ENCODE measurements at places on chromosomes 5 and 9. TPM values are rescaled to one million over a fixed set of nuclear protein-coding genes. Genes with fewer than 3 reads are reported as not detected.

- no peaks in the 10 kb centered on the region for H3K27me3 ChIP-seq
- DNase-seq: no peak
- H3K4me1 ChIP-seq: no peaks in the 10 kb centered on the region
- H3K27ac ChIP-seq: no peak overlapping the region
These were observed 7.3 kb upstream of the TSPAN17 start for GRCh38 chr5:176639981-176640380.

DNA sequence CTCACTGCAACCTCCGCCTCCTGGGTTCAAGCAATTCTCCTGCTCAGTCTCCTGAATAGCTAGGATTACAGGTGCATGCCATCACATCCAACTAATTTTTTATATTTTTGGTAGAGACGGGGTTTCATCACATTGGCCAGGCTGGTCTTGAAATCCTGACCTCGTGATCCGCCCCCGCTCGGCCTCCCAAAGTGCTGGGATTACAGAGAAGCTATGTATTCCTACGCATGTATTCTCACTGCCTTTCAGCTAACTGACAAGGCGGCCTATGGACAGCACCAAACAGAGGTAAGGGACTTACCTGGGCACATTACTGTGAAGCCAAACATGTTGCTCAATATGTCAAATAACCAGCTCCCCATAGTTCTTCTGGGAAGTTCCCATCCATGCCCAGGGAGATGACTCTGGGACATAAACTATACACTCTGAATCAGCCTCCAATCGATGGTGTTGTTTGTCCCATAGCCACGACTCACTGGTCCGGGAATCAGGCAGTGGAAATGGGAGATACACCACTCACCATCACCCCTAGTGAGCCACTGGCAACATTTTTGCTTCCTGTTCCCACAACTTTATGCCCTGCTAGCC lies 114.6 kb downstream of the SYK start:
- H3K4me3 ChIP-seq: no peak overlapping the region
- H3K36me3 ChIP-seq: no peaks in the 10 kb centered on the region
- DNase-seq: no peak

GRCh38 chr5:158816011-158816696 lies 283.6 kb downstream of the EBF1 start:
- H3K27me3 ChIP-seq: no peaks in the 10 kb centered on the region
- DNase-seq: no peak
- no peak overlapping the region for H3K27ac ChIP-seq
- H3K36me3 ChIP-seq: no peaks in the 10 kb centered on the region

CDX1 gene
- total RNA-seq: 1.4 TPM

DNA sequence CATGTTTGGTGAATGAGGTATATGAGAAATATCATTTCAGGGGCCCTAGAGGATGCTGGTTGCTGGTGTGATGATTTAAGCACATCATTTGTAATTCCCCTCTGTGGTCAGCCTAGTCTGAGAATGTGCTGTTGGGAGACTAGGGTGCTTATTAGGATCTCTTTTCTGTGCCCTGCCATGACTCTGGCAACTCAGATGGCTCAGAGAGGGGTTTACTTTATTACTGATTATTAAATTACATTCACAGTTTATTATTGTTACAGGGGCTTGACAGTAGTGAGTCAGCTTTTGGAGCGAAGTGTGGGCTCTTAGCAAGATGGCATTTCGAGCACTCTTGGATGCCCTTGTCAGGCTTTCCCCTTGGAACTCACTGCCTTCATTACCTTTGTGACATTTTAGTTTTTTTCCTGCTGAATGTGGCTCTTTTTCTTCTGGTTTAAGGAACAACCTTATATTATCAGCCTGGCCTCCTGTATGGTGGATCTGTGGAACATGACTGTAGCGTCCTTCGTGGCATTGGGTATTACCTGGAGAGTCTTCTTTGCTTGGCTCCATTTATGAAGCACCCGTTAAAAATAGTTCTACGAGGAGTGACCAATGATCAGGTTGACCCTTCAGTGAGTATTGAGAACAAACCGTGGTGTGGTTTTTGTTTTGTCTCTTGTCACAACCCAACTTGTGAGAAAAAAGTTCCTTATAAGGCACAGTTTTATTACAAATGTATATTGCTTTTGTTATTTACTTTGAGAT lies 33.8 kb downstream of the RCL1 start:
- H3K36me3 ChIP-seq: no peaks in the 10 kb centered on the region
- DNase-seq: no peak
- peak overlapping the region; percentile 27 for H3K27ac ChIP-seq
- no peaks in the 10 kb centered on the region for H3K27me3 ChIP-seq

GRCh38 chr5:68319706-68320412 lies 104.3 kb downstream of the PIK3R1 start:
- peaks cover 3% of the 10 kb centered on the region for H3K4me1 ChIP-seq
- no peaks in the 10 kb centered on the region for H3K27me3 ChIP-seq
- H3K36me3 ChIP-seq: no peaks in the 10 kb centered on the region
- H3K4me3 ChIP-seq: no peak overlapping the region
- no peak overlapping the region for H3K27ac ChIP-seq

DNA sequence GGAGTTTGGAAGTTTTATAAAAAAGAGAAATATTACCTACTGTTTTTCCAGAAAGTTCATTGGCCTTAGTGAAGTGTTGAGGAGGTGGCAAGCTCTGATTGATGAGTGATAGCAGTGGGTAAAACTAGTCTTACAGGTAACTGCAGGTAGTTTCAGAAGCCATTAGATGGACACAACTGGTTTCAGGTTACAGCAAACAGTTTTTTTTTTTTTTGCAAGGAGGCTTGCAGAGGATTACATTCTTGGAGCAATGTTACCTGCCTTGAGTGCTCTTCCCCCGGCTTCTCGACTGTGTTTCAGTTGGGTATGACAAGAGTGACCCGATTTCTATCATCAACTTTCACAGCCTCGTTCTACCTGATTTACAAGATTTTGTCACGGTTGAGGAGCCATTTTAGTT lies 333.4 kb downstream of the YTHDC2 start:
- no peak for DNase-seq
- H3K27me3 ChIP-seq: no peaks in the 10 kb centered on the region
- H3K36me3 ChIP-seq: no peaks in the 10 kb centered on the region
- no peak overlapping the region for H3K4me3 ChIP-seq
- H3K4me1 ChIP-seq: no peaks in the 10 kb centered on the region

- no peaks in the 10 kb centered on the region for H3K27me3 ChIP-seq
- H3K27ac ChIP-seq: no peak overlapping the region
- peak; percentile 59 for DNase-seq
- H3K4me3 ChIP-seq: no peak overlapping the region
- H3K36me3 ChIP-seq: no peaks in the 10 kb centered on the region
- H3K4me1 ChIP-seq: no peaks in the 10 kb centered on the region
These were observed 4.8 kb upstream of the SARDH start for GRCh38 chr9:133742849-133743444.

GRCh38 chr5:76664079-76664478 lies 40.9 kb upstream of the F2RL2 start:
- H3K27me3 ChIP-seq: no peaks in the 10 kb centered on the region
- no peak overlapping the region for H3K27ac ChIP-seq
- H3K4me1 ChIP-seq: no peaks in the 10 kb centered on the region
- H3K36me3 ChIP-seq: no peaks in the 10 kb centered on the region
- DNase-seq: no peak
- H3K4me3 ChIP-seq: no peak overlapping the region

DNA sequence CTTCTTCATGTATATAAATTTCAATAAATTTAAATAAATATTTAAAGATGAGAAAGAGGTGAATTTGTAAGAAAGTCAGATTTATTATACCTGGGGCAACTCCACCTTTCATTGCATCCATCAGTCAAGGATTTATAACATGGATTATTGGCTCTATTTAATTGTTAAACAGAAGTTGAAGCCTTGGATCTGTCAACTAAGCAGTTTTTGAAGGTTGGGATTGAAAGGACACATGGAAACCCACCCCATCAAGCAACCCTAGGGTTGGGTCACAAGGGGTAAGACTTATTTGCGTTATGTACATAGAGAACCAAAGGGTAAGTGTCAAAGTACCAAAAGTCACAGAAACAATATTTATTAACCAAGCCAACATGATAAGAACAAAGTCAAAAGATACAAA lies 342.5 kb downstream of the ELAVL2 start:
- H3K27me3 ChIP-seq: no peaks in the 10 kb centered on the region
- no peaks in the 10 kb centered on the region for H3K36me3 ChIP-seq
- no peak for DNase-seq
- no peak overlapping the region for H3K27ac ChIP-seq
- no peak overlapping the region for H3K4me3 ChIP-seq
- no peaks in the 10 kb centered on the region for H3K4me1 ChIP-seq

- DNase-seq: no peak
- peaks cover 1% of the 10 kb centered on the region for H3K4me1 ChIP-seq
- peak overlapping the region; percentile 94 for H3K27ac ChIP-seq
- H3K27me3 ChIP-seq: no peaks in the 10 kb centered on the region
These were observed 1.1 kb upstream of the SSBP2 start for GRCh38 chr5:81751836-81752643.

DNA sequence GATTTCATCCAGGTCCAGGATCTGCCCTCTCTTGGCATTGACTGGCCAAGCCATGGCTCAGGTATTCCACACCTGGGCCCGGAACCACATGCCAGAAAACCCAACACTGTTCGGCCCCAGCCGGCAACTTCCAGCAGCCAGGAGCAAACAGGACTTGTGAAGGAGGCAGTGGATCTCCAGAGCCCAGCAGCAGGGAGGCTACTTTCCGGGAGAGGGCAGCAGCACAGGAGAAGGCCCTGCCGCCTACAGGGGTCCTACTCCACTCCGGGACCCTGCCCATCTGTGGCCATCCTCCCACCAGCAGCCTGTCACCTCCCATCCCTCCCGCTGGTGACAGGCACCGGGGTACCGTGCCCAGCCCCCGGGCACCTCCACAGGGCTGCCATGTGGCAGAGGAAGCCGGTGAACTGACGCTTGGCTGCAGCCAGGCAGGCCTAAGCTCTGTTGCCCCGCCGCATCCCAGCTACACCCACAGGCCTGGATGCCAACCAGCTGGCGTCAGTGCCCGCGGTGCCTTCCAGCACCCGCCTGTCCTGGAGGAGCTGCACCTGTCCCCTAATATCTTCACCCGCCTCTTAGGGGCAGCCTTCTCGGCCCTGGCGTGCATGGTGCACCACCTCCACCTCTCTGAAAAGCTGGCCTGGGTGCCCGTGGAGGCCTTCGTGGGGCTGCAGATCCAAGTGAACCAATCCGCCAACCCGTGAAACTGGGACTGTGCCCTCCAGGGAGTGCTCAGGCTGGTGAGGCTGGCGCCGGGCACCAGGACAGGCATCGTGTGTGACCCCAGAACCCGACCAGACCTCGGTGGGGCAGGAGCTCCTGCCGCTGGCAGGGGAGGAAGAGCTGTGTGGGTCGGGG lies 18.9 kb upstream of the SLC30A5 start:
- no peaks in the 10 kb centered on the region for H3K36me3 ChIP-seq
- H3K27ac ChIP-seq: no peak overlapping the region
- no peak overlapping the region for H3K4me3 ChIP-seq
- no peak for DNase-seq
- no peaks in the 10 kb centered on the region for H3K27me3 ChIP-seq
- H3K4me1 ChIP-seq: no peaks in the 10 kb centered on the region

DNA sequence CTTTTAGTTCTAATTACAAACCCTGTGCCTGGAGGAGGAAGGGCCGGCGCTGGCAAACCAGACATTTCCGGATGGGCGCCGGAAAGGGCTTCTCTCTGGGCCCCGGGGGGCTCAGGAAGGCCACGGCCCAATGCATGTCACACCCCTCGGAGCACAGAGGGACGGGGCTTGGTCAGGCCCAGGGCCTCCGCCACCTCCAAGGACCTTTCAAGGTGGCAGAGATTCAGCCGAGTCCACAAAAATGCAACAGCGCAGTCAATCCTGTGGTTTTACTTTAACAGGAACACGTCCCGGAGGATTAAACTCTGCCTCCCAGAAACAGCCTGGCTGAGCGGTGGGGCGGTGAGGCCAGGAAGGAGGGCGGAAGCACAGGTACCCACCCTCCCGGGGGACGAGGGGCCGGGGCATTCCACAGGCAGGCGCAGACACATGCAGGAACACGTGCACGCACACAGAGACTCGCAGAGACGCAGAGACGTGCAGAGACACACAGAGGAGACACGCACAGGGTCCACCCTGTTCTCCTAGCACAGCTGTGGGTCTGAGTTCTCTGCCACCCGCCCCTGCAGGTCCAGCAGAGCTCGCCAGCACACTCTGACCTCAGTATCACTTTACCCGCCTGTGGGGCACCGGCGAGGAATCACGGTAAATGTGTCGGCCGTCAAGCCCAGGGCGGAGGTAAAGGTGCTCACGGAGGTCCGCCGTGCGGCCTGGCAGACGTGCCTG lies 23.0 kb downstream of the SLC9A3 start:
- DNase-seq: no peak
- no peaks in the 10 kb centered on the region for H3K4me1 ChIP-seq
- no peaks in the 10 kb centered on the region for H3K27me3 ChIP-seq

C9orf50 gene
- not detected for total RNA-seq

- H3K4me3 ChIP-seq: no peak overlapping the region
- H3K27me3 ChIP-seq: no peaks in the 10 kb centered on the region
- DNase-seq: no peak
These were observed 2.0 kb downstream of the CCL19 start for GRCh38 chr9:34689116-34689470.

- no peaks in the 10 kb centered on the region for H3K36me3 ChIP-seq
- DNase-seq: no peak
- H3K4me1 ChIP-seq: no peaks in the 10 kb centered on the region
- no peaks in the 10 kb centered on the region for H3K27me3 ChIP-seq
These were observed 30.2 kb upstream of the NRG2 start for GRCh38 chr5:140073296-140073695.

GRCh38 chr9:127368852-127369402 lies 28.0 kb upstream of the SLC2A8 start:
- H3K36me3 ChIP-seq: no peaks in the 10 kb centered on the region
- H3K4me3 ChIP-seq: no peak overlapping the region
- no peak overlapping the region for H3K27ac ChIP-seq

GRCh38 chr5:29321591-29321990 lies 1871.9 kb upstream of the CDH6 start:
- no peaks in the 10 kb centered on the region for H3K36me3 ChIP-seq
- no peaks in the 10 kb centered on the region for H3K27me3 ChIP-seq
- DNase-seq: no peak
- H3K4me3 ChIP-seq: no peak overlapping the region
- H3K27ac ChIP-seq: no peak overlapping the region
- no peaks in the 10 kb centered on the region for H3K4me1 ChIP-seq

DNA sequence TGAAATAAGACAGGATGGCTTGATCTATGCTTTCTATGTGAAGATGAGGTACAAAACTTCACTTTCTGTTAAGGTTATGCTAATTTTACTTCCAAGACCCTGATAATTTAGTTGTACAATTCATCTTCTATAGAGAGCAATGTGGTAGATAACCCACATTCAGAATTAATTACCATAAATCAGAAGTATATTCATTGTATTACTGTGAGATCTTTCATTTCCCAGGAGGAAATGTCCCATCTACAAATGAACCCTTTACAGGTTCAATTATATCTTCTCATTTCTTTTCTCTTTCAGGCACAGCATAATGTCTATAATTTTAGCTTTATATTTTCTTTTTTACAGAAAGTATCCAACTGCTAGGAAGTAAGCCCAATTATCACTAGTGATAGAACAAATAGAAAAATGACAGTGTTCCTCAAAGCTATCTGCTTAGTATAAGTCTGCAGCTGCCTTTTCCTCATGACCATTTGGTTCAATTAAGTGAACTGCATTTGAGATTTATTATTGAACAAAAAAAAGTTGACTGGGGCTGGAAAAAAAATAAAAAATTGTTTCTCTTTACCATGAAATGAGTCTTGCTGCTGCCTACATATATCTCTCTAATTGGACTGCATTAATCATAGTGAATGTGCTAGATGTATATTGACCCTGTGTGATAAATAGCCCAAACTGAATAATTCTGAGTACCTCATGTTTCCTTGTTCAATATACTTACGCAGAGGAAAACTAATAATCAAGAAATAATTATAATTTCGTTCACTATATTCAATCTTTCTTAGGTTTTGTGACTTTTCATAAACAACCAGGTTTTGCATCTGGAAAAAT lies 1329.4 kb downstream of the PTPRD start:
- no peaks in the 10 kb centered on the region for H3K27me3 ChIP-seq
- no peaks in the 10 kb centered on the region for H3K36me3 ChIP-seq
- H3K4me1 ChIP-seq: no peaks in the 10 kb centered on the region
- H3K27ac ChIP-seq: no peak overlapping the region
- DNase-seq: no peak

C5orf58 gene
- total RNA-seq: not detected
